Thymus (tissue), 14 donors: ENCODE measurements at places on chromosomes 12 and 14. TPM values are rescaled to one million over a fixed set of nuclear protein-coding genes. Genes with fewer than 3 reads are reported as not detected.

ADGRD1 gene
- total RNA-seq, result 0.94 TPM

MBD6 gene
- total RNA-seq, result 5.6 TPM

SLC25A21 gene
- 0.90 TPM for total RNA-seq

DNA sequence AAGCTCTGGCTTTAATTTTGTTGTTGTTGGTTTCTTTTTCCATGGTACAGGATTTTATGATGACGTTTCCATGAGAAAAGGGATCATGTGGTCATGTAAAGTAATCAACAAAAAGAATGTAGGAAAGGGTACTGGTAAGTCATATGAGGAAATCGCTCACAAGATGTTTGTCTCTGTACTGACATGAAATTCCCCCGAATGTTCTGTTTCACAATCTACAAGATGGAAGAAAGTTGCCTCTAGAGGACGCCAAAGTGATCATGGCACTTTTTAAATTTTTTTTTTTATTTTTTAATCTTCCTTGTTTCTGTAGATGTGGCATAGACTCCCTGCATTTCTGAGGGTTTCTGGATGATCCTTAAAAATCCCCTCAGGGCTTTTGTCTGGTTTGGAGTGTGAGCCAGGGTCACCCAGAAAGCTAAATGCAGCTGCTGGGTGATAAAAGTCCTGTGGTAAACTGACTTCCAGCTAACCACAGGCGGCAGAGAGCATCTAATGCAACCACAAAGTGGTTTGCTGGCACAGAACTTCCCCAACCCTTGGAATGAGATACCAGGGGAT lies 393.5 kb downstream of the CCDC91 start:
- DNase-seq, result no peak

MGP gene
- total RNA-seq, result 14.5 TPM

- no peak for DNase-seq
Observed at GRCh38 chr12:29544428-29545101, 47.1 kb upstream of the OVCH1 start.

G2E3 gene
- 32.3 TPM for total RNA-seq

- DNase-seq, result no peak
Observed at GRCh38 chr14:60965402-60965801, 15.5 kb downstream of the TRMT5 start.

GRCh38 chr12:94969424-94969823 lies 34.1 kb downstream of the NDUFA12 start:
- no peak for DNase-seq

GRCh38 chr12:125470838-125471783 lies 405.9 kb downstream of the AACS start:
- no peak for DNase-seq

DNA sequence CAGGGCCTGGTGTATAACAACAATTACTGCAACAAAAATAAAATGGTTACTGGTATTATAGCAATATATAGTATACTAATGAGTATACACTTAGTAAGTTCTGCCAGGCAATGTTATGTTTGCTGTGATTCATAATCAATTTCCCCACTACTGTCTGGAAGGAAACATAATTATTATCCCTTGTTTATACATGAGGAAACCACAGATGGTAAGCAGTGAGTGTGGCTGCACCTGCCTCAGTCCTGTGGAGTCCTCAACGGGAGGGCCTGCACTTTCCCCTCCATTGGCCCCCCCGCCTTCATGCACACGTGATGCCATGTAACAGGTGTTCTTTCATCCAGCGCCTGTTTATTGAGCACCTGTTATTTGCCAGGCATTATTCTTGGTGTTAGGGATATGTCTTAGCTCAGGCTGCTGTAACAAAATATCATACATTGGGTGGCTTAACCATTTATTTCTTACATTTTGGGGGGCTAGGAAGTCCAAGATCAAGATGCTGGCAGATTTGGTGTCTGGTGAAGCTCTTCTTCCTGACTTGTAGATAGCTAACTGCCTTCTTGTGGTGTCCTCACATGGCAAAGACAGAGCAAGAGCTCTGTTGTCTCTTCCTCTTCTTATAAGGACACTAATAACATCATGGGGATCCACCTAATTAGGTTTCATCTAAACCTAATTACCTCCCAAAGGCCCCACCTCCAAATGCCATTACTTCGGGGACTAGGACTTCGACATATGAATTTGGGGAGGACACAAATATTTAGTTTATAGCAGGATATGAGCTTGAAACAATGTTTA lies 59.5 kb upstream of the CHGA start:
- no peak for DNase-seq

SERPINA9 gene
- total RNA-seq, result 0.05 TPM

- DNase-seq, result no peak
Observed at GRCh38 chr12:93803424-93803807, 126.2 kb downstream of the CRADD start.

- DNase-seq, result no peak
Observed at GRCh38 chr12:117596968-117597367, 235.5 kb upstream of the NOS1 start.

GRCh38 chr12:71746974-71747611 lies 7.6 kb upstream of the RAB21 start:
- DNase-seq, result peak; percentile 48

GRCh38 chr12:91620992-91621391 lies 438.4 kb upstream of the DCN start:
- DNase-seq, result no peak

TM9SF1 gene
- 18.2 TPM for total RNA-seq

DNA sequence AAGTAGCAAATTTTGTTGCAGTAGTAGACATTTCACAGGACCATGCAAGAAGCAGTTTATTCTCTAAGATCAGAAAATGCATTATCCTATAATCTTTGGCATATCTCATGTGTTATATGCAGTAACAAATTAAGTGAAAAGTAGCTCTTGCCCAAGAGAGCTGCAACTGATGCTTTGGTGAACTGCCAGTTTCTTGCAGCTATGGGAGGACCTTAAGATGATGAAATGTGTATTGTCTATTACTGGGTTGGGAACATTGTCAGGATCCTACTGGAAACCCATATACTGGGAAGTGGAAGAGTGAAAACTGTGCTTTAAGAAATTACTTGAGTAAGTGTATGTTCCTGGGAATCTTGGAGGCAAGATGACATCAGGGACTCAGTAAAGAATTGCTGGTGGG lies 238.8 kb downstream of the DACT1 start:
- DNase-seq, result no peak

- no peak for DNase-seq
Observed at GRCh38 chr14:95496690-95497259, 19.7 kb downstream of the SYNE3 start.

KRT83 gene
- 0.33 TPM for total RNA-seq

DNA sequence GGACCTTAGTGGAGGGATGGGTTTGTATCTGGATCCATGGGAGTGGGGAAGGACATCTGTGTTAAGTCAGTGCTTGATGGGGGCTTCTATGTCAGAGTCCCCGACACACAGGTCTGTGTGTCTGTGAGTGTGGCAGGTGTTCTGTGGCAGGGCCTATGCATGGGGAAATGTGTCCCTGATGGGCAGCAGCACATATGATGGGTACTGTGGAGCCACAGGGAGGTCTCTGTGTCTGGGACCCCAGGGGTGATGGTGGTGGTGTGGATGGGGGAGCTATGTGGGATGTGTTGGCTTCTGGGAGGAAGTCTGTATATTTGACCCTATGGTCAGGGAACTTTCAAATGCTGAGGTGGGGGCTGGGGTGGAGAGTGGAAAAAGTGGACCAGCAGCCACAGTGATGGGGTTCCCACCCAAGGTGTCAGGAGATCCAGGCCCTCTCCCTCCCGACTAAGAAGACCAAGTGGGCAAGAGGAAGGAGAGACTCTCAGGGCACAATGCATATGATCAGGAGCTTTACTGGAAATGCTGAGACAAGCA lies 16.5 kb downstream of the KRT7 start:
- DNase-seq, result no peak

GRCh38 chr14:101364503-101365328 lies 196.6 kb upstream of the DIO3 start:
- no peak for DNase-seq

PTPRB gene
- 2.3 TPM for total RNA-seq

DNA sequence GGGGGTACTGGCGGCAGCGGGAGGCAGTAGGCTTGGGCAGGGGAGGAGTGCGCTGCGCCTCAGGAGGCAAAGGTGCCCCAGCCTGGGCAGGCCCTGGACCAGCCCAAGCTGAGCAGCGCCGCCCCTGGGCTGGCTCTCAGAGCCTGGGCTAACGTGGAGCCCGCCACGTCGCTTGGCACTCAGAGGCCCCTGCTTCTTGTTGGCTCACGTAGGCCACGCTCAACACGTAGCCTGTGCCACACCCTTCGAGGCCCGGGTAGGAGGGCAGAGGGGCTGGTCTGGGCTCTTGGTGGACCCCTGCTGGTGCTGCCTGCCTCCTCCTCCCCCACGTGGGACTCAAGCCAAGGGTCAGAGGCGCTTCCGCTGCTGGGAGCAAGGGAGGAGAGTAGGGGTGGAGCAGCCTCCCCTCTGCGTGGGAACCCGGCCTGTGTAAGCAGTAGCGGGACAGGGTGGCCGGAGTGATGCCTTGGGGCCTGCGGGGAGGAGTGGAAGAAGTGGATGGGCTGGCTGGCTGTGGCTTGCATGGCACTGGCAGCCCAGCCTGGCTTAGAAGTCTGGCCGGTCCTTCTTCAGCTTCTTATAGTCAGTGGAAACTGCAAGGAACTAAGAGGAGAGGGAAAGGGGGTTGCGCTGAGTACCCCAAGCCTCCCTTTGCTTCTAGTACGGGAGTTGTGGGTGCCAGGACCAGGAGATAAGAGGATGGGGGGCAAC lies 5.7 kb downstream of the SHMT2 start:
- no peak for DNase-seq

DNA sequence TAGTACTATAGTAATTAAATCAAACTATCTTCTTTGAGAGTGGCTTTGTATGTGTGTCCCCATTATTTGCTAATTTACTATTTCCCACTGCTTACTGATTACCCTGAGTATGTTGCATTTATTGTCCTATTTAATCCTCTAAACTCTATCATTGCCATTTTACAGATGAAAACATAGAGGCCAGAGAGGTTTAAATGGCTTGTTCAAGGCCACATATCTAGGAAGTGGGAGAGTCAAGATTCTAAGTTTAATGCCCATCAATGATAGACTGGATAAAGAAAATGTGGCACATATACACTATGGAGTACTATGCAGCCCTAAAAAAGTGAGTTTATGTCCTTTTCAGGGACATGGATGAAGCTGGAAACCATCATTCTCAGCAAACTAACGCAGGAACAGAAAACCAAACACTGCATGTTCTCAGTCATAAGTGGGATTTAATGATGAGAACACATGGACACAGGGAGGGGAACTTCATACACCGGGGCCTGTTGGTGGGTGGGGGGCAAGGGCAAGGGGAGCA lies 419.7 kb downstream of the ZFP36L1 start:
- no peak for DNase-seq

DNA sequence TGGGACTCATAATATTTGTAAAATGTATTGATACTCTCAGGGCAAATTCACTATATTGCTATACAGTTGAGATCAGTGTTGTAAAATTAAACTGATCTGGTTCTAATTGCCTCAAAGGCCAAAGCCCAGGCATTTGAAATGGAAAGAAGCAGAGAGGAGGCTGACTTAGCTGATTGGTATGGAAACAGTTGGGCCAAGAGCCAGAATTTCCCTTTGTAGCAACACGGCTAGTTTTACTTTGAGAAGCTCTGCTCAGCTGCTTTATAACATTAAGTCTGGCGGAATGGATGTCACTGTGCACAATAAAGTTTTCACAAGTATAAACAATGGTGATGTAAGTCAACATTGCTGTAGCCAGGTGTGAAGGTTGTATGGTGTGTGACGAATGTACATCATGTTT lies 186.4 kb downstream of the MSRB3 start:
- no peak for DNase-seq

SIX6 gene
- under 0.01 TPM for total RNA-seq

LRRC23 gene
- 6.2 TPM for total RNA-seq

RHEBL1 gene
- total RNA-seq, result 3.2 TPM

DNA sequence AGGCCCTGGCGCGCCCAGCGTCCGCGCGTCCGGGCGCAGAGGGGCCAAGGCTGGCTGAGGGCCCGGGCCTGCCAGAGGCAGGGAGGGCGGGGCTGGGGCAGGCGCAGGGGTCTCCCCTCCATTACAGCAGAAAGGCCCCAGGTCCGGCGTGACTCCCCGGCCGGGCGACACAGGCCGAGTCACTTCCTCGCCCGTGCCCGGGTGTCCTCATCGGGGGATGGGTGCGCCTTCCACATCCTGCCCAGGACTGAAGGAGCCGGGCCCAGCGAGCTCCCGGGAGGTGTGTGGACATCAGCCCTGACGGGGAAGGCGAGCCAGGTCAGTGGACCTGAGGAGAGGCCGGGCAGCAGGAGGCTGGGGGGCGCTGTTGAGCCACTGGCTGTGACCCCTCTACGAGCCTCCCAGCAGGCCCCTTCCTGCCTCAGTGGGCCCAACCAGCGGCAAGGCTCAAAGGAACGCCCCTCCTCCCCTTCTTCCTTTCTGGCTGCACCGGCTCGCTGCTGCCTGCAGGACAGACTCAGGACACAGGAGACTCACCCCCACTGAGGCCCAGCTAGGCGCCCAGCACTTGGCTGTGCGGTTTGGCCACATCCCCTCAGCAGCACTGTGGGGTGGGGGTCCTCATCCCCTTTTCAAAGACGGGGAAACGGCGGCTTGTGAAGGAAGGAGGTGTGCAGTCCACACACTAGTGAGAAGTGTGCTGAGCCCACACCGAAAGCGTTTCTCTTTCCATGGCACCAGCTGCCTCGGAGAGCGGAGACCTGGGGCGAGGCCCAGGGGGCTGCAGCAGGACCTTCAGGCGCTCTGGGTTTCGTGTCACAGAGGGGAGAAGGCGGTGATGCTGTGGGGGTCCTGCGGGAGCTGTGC lies 606 bp downstream of the TNFAIP2 start:
- DNase-seq, result no peak

DNA sequence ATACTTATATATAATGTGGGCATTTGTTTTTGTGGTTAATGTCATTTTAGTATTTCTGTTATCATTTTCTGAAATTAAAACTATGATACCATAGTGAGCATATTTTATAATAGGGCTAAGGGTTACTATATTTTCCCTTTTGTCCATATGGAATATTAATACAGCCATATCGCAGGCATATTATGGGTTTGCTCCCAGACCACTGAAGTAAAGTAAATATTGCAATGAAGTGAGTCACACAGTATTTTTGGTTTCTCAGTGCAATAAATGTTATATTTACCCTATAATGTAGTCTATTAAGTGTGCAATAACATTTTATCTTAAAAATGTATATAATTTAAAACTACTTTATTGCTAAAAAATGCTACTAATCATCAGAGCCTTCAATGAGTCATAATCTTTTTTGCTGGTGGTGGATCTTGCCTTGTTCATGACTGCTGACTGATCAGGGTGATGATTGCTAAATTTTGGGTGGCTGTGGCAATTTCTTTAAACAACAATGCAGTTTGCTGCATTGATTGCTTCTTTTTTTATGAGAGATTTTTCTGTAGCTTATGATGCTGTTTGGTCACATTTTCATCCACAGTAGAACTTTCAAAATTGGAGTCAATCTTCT lies 1044.5 kb upstream of the NOVA1 start:
- no peak for DNase-seq

GRCh38 chr12:20946732-20947131 lies 136.2 kb downstream of the SLCO1B3 start:
- no peak for DNase-seq

DNA sequence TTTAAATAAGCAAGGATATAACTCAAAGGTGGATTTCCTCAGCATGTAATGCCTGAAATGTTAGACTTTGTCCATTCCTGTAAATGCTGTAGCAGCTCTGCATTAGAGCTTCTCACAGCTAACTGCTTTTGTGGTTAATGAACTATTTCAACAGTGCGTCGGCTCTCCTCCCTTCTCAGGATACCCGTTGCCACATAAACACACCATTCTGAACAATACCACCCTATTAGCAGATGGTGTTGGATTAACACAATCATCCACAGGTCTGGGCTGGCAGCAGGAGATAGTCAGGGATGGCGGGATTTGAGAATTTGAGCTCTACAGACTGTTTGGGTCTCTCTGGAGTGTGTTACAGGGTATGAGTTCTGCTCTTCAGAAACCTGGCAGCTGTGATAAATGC lies 33.5 kb upstream of the C12orf42 start:
- no peak for DNase-seq

DBX2 gene
- total RNA-seq, result under 0.01 TPM
